ENCODE measurements at places on chromosomes 6 and 20. TPM values are rescaled to one million over a fixed set of nuclear protein-coding genes. Genes with fewer than 3 reads are reported as not detected.

- H3K4me1 ChIP-seq = peaks cover 4% of the 10 kb centered on the region
- no peaks in the 10 kb centered on the region for H3K27me3 ChIP-seq
- no peak for DNase-seq
Measured at GRCh38 chr6:88631830-88632229, 331.6 kb downstream of the RNGTT start.

- DNase-seq = no peak
- H3K36me3 ChIP-seq = no peaks in the 10 kb centered on the region
- no peak overlapping the region for H3K4me3 ChIP-seq
- no peak overlapping the region for H3K27ac ChIP-seq
Measured at GRCh38 chr6:22499815-22500214, 69.6 kb upstream of the HDGFL1 start.

DNA sequence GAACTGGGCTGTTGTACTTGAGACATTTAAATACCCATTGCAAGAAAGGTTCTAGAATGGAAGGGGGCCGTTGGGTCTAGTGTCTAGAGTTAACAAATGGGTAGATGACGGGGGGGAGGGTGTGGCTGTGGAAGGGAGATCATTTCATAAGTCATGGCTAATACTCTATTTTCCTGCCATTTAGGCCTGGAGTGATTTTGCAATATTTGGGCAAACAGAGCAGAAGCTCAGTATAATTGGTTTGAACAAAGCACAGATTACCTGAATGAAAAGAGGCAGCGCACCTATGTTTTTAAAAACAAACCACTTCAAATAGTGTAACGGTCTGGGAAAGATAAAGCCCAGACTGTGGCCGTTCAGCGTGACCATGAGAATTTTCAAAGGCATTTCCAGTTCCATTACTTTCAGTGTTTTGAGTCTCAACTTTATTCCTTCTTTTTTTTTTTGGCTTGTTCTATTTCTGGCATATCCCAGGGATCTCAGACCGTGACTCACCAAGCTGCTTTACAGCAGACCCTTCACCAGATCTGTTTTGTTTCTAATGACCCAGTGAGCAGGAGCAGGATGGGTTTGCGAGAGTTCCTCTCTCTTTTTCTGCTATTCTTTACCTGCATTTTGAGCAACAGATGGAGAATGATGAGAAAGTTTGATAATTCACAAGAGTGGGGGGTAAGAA lies 73.7 kb downstream of the LYRM2 start:
- no peak for DNase-seq
- peaks cover 8% of the 10 kb centered on the region for H3K27me3 ChIP-seq
- H3K4me3 ChIP-seq = no peak overlapping the region
- no peak overlapping the region for H3K27ac ChIP-seq
- H3K4me1 ChIP-seq = peaks cover 5% of the 10 kb centered on the region

DNA sequence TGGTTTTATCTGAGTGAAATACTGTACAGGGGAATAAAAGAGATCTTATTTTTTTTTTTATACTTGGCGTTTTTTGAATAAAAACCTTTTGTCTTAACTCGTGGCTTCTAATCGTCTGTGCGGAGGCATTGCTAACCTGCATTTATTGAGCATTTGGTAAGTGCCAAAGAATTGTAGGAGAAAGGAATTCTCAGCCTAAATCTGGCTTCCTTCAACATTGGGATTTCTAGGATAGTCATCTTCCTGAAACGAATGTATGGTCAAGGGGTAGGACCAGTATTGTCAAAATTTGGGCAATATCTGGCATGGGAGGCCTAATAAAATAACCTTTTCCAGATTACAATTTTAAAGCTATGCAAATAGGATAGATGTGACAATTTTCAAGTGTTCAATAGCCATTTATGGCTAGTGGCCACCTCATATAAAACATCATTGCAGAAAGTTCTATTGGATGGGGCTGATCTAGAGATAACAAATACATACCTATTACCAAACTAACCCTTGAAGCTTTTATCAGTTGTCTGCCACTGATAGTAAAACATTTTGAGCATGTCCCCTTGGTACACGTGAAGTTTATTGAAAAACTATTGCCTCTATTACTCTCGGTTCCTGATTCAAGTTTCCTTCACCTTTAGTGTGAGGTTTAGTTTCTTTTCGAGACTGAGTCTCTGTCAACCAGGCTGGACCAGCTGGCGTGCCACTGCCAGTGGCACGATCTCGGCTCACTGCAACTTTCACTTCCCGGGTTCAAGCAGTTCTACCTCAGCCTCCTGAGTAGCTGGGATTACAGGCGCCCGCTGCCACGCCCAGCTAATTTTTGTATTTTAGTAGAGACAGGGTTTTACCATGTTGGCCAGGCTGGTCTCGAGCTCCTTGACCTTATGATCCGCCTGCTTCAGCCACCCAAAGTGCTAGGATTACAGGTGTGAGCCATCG lies 5.6 kb downstream of the PIM1 start:
- no peaks in the 10 kb centered on the region for H3K27me3 ChIP-seq
- H3K27ac ChIP-seq = no peak overlapping the region
- no peak for DNase-seq
- peaks cover 24% of the 10 kb centered on the region for H3K36me3 ChIP-seq

DNA sequence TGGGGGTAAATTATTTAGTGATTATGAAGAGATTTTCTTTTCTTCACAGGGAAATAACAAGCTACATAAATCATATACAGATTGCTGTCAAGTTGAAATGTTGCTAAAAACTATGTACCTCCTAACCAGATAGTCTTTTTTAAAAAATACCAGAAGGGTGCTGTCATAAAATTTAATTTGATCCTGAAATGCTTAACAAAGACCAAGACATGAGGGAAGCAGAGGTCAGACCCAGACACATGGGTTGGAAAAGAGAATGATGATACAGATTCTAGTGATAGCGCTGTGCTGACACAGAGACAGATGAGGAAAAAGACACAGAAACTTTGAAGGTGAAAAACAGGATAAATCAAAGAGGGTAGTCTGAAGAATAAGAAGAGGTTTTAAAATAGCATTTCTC lies 573.1 kb downstream of the HACE1 start:
- peaks cover 13% of the 10 kb centered on the region for H3K27me3 ChIP-seq
- no peak overlapping the region for H3K4me3 ChIP-seq
- no peaks in the 10 kb centered on the region for H3K36me3 ChIP-seq
- H3K4me1 ChIP-seq = no peaks in the 10 kb centered on the region
- no peak overlapping the region for H3K27ac ChIP-seq
- no peak for DNase-seq

DNA sequence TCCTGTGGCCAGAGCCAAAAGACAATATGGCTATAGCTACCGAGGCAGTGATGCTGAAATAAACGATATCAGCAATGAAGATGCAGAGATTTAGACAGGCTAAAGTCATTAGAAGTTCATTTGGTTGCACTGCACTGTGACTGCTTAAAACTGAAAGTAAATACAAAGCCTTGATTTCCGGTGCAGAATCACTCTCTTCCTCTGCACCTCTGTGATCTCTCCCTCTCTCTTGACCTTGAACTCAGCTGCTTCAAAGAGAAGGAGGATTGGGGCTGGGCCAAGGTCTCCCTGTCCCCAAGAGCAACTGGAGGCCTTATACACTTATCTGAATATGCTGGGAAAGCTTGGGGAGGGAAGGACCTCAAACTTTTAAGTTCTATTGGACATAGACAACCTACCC lies 34.6 kb upstream of the SPACA1 start:
- H3K36me3 ChIP-seq = no peaks in the 10 kb centered on the region
- DNase-seq = no peak
- H3K4me3 ChIP-seq = no peak overlapping the region
- H3K4me1 ChIP-seq = no peaks in the 10 kb centered on the region

- peaks cover 22% of the 10 kb centered on the region for H3K27me3 ChIP-seq
- H3K4me1 ChIP-seq = peaks cover 11% of the 10 kb centered on the region
- no peaks in the 10 kb centered on the region for H3K36me3 ChIP-seq
- no peak for DNase-seq
- H3K27ac ChIP-seq = no peak overlapping the region
- no peak overlapping the region for H3K4me3 ChIP-seq
Measured at GRCh38 chr6:132972971-132973370, 158.6 kb downstream of the RPS12 start.

DNA sequence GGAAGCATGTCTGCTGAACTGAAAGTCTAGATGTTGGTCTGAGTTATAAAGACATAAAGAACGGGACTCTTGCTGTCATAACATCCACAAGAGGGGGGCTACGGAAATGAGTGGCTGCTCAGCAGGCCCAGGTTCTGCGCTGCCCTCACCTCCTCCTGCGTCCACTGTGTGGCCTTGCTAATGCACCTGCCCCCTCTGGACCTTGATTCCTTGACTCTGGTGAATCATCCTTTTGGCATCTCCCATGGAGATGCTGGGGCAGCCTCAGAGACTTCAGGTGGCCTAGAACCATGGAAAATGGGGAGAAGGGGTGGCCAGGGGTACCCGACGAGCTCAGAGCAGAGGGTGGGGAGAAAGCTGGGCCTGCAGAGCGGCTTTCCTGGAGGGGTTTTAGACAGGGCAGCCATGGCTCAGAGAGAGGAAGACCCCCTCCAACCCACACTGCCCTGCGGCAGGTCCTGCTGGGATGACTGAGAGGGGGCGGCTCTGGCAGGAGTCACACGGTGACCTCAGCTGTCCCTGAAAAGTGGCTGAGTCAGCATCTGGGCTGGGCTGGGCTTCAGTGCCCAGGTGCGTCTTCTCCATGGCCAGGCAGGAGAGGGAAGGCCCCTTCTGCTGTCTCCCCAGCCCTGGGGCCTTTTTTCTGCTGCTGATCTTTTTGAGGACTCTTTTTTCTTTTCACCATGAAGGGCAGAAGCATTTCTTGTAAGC lies 46.9 kb downstream of the DLGAP4 start:
- no peak overlapping the region for H3K27ac ChIP-seq
- H3K4me3 ChIP-seq = no peak overlapping the region
- no peak for DNase-seq
- H3K36me3 ChIP-seq = no peaks in the 10 kb centered on the region

DNA sequence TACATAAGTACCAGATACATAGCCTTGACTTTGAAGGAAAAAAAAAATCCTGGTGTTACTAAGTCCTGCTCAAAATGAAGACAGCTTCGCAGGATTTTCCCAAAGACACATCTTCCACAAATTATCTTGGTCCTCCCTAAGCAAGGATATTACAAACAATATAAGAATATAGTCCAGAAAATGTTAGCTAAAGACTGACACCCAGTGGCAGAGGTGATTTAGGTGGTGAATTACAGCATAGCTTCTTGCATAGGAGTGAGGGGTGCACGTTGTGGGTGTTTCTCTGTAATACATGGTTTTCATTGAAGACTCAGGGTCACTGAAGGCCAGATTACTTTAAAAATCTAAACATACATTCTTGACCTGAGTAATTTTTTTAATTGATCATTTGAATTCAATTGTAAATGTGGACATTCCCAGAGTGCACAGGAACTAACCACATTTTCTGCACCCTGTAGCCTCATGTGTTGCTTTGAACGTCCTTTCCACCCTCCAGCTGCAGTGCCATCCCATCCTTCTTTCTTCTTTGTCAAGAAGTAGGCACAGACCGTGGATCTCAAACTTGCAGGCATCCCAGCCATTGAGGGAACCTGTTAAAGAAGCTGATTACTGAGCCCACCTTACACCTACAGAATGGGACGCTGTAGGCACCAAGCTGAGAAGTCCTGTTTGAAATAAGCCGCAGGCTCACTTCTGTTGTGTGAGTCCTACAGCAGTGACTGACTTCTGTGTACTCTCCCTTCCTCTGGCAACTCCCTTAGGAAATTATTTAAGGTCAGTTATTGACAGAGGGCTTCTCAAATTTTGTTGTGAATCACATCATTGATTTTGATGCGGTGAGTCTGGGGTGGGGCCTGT lies 102.6 kb downstream of the PERP start:
- H3K4me3 ChIP-seq = no peak overlapping the region
- H3K36me3 ChIP-seq = no peaks in the 10 kb centered on the region
- no peak overlapping the region for H3K27ac ChIP-seq
- peaks cover 34% of the 10 kb centered on the region for H3K27me3 ChIP-seq

- no peak overlapping the region for H3K4me3 ChIP-seq
- no peaks in the 10 kb centered on the region for H3K4me1 ChIP-seq
- H3K27ac ChIP-seq = no peak overlapping the region
Measured at GRCh38 chr20:48411245-48411644, 416.6 kb downstream of the PREX1 start.

GRCh38 chr6:135145063-135145800 lies 35.9 kb upstream of the MYB start:
- no peak for DNase-seq
- H3K4me3 ChIP-seq = no peak overlapping the region
- no peak overlapping the region for H3K27ac ChIP-seq

GRCh38 chr6:141216726-141217125 lies 916.0 kb upstream of the GJE1 start:
- H3K36me3 ChIP-seq = peaks cover 11% of the 10 kb centered on the region
- no peak overlapping the region for H3K4me3 ChIP-seq
- peaks cover 2% of the 10 kb centered on the region for H3K4me1 ChIP-seq
- H3K27ac ChIP-seq = no peak overlapping the region

GRCh38 chr6:106186714-106187113 lies 100.6 kb downstream of the PRDM1 start:
- no peak for DNase-seq
- no peak overlapping the region for H3K4me3 ChIP-seq
- H3K4me1 ChIP-seq = peaks cover 18% of the 10 kb centered on the region
- H3K27ac ChIP-seq = no peak overlapping the region
- H3K36me3 ChIP-seq = peaks cover 9% of the 10 kb centered on the region

DNA sequence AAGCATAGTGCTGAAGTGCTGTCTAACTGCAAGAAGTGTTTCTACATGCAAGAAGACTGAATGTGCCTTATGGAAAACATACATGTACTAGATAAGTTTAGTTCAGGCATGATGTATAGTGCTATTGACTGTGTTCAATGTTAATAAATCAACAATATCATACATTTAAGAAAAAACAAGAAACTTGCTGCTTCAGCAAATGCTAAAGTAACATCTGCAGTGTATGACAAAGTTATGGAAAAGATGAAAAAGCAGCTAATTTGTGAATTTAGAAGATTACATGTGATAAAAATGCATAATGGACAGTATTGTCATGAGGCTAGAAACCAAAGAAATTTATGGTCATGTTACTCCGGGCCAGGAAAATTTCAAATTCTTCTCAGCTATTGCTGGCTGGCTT lies 174.9 kb upstream of the SPTLC3 start:
- H3K4me1 ChIP-seq = no peaks in the 10 kb centered on the region
- H3K27me3 ChIP-seq = peaks cover 2% of the 10 kb centered on the region
- H3K36me3 ChIP-seq = no peaks in the 10 kb centered on the region
- no peak overlapping the region for H3K27ac ChIP-seq

The HLA-G gene
- 0.32 TPM for total RNA-seq

The RIMS4 gene
- 0.75 TPM for total RNA-seq

The PAK5 gene
- not detected for total RNA-seq

The BPIFB2 gene
- total RNA-seq = not detected

The NECAB3 gene
- 29.1 TPM for total RNA-seq

The LY6G6C gene
- total RNA-seq = not detected

The SLC23A2 gene
- total RNA-seq = 22.2 TPM

The SNAP25 gene
- total RNA-seq = 1.6 TPM

The OVOL2 gene
- total RNA-seq = not detected

Data from osteocyte (in vitro differentiated cells).